ENCODE measurements at places on chromosomes 7 and 10.

DNA sequence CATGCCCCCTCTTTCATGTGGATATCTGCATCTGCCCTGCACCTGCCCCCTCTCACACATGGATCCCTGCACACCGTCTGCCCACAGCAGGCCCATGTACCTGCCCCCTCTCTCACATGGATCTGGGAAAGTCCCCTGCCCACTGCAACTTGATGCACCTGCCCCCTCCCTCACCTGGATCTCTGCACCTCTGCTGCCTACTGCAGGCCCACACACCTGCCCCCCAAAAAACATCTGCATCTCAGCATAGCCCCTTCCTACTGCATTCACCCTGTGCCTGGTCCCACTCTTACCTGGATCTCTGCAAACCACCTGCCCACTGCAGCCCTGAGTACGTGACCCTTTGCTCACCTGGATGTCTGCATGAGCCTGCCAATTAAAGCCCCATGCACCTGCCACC, 479.8 kb downstream of the PTPRN2 start:
- no peak for DNase-seq

DNA sequence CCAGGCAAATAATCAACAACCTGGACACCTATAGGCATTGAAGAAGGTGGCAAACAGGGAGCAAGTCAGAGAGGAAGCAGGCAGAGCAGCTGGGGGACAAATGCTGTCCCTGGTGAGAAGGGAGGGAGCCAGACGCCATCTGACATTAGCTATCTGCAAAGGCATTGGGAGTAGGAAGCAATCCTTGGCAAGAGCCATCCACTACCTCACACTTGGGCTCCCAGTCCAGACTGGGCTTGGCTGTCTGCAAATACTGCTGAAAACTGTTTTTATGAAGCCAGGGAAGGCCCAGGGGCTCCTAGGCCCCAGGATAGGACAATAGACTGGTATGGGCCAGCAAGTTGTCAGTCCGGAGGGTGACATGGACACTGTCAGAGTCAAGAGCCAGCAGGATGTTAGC, 132.5 kb downstream of the SORBS1 start:
- DNase-seq = no peak

DNA sequence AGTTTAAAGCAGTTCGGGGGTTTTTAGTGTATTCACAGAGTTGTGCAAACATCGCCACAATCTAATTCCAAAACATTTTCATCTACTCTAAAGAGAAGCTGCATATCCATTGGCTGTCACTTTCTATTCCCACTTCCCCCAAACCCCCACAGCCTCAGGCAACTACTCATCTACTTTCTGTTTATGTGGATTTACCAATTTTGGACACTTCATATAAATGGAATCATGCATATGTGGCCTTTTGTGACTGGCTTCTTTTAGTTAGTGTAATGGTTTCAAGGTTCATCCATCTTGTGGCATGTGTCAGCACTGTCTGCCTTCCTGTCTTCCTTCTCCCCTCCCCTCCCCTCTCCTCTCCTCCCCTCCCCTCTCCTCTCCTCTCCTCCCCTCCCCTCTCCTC, 78.5 kb upstream of the FZD1 start:
- no peak for DNase-seq

- no peak for DNase-seq
These were observed 22.3 kb upstream of the EXOC6 start for GRCh38 chr10:92826061-92826460.

- DNase-seq = no peak
These were observed 33.5 kb downstream of the EEPD1 start for GRCh38 chr7:36186359-36187121.

- DNase-seq = no peak
These were observed 38.9 kb downstream of the JAKMIP3 start for GRCh38 chr10:132104471-132105301.

DNA sequence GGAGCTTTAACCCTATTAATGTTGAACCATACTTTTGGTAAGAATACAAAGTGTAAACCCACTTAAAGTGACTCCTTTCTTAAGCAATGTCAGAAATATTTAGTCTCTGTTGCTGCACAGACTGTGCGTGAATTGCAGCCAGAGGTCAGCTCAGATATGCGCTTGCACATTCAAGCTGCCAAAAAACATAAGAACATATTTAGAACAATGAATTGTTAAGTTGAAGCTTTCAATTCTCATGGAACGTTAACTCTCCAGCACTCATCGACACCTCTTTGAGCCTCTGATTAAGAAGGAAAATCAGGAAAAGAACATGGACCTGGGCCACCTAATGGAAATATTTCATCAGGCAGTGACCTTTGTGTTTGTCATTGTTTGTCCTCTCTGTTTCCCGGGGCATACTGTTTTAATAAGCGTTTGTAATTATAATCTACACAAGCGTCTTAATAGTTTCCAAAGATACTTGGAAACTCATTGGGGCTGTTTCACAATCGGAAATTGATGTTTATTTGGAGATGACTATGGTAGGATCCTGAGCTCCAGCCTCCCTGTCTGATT, 193.0 kb upstream of the CELF2 start:
- DNase-seq = peak; percentile 61

DNA sequence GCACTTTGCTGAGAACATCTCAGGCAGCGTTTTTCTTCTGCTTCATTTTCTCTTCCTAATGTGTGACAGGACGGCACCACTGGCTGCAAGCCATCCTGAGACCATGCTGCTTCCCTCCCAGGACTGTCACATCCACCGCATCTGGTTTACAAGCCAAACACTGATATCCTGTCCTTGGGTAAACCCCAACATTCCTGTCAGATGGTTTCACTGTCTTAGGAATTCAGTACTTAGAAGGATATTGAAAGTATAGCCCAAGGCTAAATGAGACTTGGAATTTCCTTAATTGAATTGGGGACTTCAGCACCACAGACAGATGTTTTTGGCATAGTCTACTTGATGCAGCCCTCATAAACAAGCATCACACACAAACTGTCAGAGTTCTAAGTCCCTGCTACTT, 74.2 kb upstream of the PLXNA4 start:
- DNase-seq = peak; percentile 83

- DNase-seq = no peak
These were observed 134.6 kb downstream of the ARHGAP22 start for GRCh38 chr10:48470115-48470892.

- DNase-seq = no peak
These were observed 42.4 kb upstream of the LYZL1 start for GRCh38 chr10:29246449-29246848.

GRCh38 chr7:108073305-108074070, 56.7 kb downstream of the LAMB4 start:
- no peak for DNase-seq

- DNase-seq = no peak
These were observed 22.6 kb upstream of the TNS3 start for GRCh38 chr7:47604496-47604890.

DNA sequence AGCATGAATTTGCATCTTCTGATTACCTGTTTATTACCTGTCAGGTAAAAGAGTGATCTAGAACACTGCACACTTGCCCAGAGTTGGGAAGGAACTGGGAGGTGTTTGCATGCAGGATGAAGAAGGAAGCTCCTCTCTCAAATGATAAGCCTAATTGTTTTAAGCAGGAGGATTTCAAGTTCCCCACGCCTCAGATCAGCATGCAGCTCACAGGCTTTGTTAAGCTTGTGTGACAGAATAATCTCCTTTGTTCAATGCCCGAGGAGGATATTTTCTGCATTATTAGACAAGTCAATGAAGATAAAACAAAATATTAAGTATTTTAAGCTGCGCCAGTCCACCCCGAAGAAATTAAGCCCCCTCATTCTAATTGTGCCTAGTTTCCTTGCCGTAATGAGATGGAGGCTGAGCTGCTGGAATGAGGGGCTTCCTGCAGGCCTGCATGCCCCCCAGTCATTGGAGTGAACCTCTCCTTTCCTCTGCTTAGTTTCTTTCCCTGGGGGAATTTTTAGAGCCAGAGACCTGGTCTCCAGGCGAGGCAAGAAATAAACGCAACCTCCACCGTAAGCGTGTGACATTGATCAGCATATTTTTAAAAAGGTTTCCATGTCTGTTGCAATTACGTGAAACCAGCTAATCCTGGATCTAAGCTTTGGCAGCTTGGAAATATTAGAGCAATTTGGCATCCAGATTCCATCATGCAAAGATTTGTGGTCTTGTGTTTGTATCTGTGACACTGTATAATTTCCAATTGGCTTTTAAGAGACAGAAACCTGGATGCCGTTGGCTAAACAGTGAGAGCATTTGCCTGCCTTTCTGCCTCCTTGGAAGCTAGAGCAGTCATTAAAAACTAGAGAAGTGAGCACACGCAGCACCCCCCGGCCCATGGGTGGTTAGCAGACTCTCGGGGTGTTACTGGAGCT, 376.0 kb downstream of the GALNT17 start:
- DNase-seq = no peak

DNA sequence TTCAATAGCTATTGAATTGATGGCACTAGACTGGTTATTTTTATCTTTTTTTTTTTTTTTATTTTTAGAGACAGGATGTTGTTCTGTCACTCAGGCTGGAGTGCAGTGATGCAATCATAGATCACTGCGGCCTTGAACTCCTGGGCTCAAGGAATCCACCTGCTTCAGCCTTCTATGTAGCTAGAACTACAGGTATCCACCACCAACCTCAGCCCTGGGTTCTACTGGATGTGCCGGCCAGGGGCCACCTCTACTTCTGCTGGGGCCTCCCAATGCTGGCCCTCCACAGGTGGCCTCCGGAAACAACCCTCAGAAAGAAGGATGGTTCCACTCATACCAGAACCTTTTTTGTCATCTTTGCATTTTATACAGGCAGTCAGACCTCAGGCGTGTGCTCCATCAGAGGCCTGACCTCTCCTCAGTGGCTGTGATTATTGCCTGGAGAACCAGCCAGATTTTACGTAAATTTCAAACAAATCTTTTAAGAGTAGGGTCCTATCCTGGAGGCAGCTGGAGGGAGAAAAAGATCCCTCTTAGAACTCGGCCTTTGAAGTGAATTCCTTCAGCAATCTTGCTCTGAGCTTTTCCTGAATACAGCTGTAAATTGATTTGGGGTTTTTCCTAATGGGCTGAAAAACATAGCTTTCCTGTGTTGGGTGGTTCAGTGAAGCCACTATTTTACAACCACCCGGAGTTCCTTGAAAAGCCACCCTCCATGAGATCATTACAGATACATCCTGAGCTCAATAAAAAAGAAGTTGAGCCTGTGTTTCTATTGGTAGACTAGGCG, 110.0 kb downstream of the SPAG6 start:
- DNase-seq = no peak

DNA sequence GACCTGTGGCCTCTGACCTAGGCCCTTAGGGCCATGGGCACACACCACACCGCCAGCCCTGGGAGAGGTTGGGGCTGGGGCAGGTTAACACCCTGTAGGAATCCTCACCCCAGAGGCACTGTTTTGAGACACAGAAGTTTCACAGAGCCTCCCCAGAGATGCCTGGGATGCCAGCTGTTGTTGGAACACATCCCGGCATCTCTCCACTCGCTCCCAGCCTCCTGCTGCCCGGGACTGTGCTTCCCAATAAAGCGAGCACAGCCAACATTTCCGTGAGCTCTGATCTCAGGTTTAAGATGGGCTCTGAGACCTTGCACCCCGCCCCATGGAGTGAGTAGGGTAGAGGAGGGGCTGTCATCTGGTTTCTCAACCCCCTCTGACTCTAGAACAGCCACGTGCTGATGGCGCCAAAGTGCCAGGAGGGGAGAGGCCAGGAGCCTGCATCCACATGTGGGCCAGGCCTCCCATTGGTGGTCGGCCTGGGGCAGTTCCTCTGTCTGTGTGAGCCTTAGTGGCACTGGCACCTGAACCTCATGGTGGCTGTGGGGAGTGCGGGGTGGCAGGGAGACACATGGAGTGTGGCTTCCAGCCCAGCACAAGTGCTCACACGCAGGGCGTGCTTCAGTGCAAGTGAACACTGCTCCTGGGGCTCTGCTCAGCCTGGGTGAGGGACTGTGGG, 54.7 kb downstream of the RASGEF1A start:
- no peak for DNase-seq

DNA sequence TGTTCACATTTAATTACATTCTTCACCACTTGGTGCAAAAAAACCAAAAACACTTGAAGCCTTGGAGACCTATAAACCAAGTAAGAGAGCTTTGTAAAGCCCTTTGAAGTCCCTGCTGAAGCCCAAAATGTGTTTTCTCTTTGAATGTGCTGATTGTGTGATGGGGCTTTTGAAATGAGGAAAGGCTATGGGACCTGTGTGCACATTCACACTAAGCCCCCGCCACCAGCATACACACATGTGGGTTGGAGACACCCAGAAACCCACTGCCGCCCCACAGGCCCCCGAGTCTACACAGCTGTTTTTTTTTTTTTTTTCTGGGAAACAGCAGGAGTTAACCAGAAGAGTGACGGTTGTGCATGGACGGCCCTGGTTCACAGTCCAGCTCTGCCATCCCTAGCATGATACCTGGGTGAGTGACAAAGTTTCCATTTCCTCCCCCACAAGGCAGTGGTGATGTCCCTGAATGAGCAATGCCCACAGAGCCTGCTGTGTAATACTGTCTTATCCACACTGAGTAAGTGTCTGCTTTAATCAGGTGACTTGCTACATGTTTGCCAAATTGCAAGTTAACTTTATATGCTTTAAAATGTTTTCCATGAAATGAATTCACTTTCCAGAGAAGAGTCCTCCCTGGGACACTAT, 154.6 kb upstream of the GDF10 start:
- DNase-seq = no peak

DNA sequence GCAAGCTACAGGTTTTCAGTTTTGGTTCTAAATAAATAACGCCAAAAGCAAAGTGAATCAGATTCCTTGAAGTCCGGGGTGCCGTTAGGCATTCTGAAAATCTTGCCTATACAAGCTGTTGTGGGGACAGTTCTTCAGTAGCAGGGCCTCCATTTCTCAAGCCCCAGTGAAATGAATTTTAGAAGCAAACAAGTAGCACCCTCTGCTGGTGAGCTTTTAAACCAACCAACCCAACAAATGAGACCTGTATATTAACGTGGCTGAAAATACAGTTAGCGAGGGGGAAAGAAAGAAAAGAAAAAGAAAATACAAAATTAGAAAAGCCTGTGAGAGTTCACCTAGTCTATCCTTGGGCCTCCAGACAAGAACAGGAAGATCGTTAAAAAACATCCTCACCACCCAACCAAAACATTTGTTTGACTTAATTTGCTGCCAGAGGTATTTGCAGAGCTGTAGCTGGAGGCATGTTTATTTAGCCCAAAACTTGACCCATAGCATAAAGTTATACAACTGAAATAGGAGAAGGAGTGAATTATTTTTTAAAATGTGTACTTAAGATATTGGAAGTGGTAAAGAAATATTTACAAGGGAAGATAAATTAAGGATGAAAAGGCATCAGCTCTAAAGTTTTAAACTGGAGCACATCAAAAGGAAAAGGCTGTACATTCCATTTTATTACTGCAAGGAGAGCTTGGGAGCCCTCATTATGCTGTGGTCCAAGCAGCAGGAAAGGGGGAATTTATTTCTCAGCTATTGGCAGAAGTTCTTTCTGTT, 98.9 kb downstream of the DYNC1I1 start:
- DNase-seq = peak; percentile 69

DNA sequence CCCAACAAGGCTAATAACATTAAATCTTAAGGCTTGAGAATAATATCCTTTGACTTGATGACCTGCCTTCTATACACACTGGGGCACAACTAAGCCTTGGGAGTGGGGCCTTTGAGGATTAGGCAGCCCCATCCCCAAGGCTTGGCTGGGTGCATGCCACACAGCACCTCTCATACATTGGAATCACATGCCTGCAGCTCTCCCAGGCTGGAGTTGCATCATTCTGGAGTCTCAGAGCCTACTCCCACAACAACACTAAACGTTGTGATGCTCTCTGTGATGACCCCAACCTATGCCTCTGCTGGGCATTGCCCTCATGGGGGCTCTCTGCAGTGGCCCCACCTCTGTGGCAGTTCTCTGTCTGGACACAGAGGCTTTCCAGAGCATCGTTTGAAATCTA, 31.9 kb upstream of the SGCE start:
- no peak for DNase-seq

- no peak for DNase-seq
These were observed 169.6 kb downstream of the TCERG1L start for GRCh38 chr10:131141645-131142516.

GRCh38 chr7:2971914-2972834, 71.5 kb downstream of the CARD11 start:
- no peak for DNase-seq

Measured in AG20443 (cell line).